Stimulated activated CD8-positive, alpha-beta memory T cell treated with anti-CD3 and anti-CD28 coated beads, Interleukin-4, amount 100 ng/mL, for 1 hour (primary cell): ENCODE measurements at places on chromosomes 2 and 18.

DNA sequence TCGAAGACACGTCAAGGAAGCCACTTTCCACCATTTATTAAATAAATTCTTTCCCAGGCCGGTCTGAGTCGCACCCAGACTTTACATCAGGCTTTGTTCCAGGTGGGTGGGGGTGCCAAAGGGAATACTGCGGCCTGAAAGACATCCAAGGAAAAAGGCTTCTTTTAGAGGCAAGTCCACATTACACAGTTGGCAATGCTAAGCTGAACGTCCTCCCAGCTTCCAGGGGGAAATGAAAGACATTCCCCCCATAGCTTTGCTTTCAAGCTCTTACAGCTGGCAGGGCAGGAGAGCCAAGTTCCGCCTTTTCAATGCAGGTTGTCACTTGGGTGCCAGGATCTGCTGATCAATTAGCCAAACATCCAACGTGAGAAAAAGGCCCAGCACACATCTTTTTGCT is 36.5 kb upstream of the PTPN4 start:
- no peak for DNase-seq

- DNase-seq, result no peak
Observed at GRCh38 chr2:73582364-73582763, 59.9 kb downstream of the NAT8 start.

DNA sequence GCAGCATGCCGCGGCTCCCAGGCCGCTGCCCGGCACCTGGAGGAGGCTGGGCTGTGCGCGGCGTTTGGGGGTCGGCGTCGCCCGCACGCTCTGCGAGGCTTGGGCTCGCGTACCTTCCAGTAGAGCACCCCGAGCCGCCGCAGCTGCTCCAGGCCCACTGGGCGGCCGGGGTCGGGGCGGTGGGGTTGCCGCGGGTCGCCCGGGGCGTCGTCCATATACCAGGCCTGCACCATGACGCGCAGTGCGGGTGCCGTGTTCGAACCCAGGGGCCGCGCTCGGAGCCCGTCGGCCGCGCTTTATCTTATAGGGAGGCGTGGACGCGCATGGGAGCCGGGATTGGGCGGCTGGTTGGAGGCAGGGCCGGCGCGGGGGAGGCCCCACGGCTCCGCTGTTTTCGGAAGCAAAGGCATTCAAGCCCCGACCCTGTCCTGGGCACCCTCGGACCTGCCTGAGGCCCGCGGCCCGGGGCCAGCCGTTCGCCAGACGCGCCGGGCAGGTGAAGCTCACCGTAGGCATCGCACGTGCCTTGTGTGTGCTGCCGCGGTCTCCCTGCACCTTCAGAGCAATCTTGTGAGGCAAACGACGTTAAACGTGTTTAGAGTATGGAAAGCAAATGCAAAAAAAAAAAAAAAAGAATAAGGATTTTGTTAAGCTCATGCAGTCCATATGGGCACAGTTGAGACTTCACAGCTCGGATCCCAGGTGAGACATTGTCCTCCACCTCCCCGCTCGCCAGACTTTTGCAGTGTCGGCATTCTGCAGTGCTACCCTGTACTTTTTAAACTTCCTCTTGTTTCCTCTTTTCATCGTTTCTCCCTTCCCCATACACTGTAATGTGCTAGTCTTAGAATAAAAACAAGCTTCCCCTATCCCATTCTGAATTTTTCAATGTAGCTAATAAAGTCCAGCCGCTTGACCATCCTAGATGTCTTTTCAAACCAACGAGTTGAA is at the start of gene ADI1:
ADI1 (minus strand) TSS at position 277 of the 951 bp plus-strand sequence; CDS start at position 233, 44 bp downstream.
- peak; percentile 49 for DNase-seq

DNA sequence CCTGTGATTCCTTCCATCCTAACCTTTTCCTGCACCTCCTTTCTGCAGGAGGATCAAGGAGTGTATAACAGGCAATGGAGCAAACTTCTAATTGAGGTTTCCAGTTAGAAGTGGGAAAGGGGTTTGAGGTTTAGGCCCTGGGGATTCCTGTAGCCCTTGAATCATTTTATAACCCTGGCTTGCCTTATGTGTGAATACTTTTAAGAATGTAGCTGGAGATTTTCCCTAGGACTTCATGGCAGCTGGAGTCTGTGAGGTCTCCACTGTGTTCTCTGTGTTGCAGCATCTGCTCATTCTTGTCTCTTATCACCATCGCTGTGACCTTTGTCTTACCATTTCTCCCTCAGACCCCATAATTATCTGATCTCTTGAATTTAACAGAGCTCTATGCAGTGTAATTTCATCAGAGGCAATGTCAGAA is 370.2 kb upstream of the SLC14A2 start:
- DNase-seq, result no peak

DNA sequence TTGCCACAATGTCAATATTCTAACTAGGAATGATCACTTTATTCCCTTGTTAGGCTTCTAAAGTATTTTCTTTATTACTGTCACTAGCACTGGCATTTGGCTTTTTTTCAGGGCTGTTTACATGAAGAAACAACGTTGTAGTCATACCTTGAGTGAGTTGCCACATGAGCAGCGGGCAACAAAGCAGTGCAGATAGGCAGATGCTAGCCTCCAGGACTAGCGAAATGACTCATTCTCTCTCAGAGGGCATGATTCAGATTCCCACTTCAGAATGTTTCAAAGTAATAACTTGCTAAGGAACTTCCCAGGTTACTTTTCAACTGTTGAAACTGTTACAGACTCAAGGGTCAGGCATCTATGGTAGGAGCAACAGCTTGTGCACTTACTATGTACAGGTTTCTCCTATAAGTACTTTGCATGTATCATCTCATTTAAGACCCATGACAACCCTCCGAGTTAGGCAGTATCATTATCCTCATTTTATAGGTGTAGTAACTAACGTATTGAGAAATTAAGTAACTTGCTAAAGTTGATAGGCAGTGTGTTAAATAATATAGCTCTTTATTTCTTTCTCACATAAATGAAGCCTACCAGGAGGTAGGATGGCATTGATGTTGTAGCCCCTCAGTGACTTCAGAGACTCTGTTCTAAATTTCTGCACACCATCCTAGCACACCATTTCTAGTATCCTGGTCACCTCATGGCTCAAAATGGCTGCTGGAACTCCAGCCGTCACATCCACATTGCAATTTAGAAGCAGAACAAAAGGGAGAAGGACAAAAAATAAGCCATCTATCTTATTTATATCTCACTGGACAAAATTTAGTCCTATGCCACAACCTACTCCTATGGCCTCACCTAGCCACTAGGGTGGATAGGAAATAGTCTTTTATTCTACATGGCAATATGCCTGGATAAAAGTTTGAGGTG is 83.3 kb downstream of the ICOS start:
- no peak for DNase-seq

- no peak for DNase-seq
Observed at GRCh38 chr18:33020877-33021276, 248.1 kb upstream of the KLHL14 start.

DNA sequence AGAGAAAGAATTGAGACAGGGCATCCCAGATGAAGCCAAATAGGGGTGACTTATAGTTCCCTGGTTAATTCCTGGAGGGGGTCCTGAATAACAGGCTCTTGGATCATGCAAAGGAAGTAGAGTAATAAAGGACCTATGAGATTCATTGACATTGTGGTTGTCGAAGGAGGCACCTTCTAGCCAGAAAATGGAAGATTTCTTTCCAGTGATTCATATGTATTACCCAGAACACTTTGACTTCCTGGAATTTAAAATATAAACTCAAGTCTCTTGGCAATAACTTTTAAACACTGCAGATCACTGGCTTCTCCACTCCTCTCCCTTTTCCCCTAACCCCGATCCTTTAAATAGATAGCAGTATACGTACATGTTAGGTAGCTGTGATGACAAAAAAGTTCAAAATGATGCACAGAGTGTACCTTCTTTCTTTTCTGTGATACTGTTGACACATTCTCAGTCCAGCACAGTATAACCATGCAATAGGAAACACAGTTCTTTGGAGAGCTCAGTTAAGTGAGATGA is 211.8 kb downstream of the LTBP1 start:
- DNase-seq, result no peak

DNA sequence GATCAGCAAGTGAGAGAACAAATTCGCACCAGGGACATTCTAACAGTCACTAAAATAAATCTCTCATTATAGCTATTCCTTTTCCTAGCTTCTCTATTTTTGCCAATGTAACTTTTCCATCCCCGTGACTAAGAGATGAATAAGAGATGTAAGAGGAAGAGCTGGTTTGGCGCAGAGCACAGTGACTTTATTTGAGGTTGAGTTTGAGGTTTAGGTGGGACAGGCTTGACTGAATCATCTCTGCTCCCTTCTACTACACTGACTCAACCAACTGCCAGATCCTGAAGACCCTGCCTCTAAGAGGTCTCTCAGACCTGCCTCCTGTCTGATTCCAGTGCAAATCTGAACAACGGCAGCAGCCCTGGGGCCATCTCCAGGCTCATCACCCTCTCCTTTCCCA is 28.0 kb downstream of the RFX8 start:
- no peak for DNase-seq

DNA sequence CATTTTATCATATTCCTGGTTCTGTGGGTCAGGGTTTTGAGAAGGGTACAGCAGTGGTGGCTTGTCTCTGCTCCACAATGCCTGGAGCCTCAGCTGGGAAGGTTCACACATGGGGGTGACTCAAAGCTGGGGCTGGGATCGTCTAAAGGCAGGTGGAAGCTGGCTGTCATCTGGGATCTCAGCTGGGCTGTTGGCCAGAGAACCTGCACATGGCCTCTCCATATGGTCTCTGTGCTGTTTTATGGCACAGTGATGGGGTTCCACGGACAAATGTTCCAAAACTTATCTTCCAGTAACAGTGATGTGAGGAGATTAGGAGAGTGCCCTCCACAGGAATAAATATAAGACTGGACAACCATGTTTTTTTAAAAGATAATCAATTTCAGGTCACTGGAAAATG is 191.4 kb downstream of the SS18 start:
- no peak for DNase-seq

DNA sequence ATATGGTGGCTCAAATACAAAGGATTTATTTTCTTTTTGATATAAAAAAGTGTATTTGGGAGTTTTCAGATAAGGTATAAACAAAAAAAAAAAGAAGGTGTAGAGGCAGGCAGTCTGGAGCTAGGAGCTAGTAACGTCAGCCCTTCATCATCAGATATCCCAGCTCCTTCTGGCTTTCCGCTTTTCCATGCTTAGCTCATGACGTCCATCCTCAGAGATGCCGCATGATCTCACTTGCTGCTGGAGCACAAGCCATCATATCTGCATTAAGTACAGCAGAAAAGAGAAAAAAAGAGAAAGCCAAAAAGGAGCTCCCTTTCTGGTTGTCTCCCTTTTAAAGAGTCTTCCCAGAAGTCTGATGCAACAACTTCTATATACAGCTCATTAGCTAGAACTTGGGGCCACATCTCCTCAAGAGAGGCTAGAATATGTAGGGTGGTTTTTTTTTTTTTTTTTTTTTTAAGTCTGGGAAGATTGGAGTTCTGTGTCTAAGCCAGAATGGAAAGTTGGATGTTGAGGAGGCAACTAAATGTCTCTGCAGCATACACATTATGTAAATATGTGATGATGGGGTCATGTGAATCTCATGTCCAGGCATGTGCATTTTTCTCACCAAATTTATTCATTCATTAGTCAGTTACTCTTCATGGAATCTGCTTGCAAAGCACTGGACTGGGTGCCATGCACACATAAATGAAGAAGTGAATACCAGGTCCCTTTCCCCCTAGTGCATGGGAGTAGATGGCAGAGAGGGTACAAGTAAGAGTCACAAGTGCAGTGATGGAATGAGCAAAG is 52.3 kb downstream of the DDX1 start:
- no peak for DNase-seq

- DNase-seq, result no peak
Observed at GRCh38 chr2:174617120-174617519, 19.5 kb upstream of the WIPF1 start.

DNA sequence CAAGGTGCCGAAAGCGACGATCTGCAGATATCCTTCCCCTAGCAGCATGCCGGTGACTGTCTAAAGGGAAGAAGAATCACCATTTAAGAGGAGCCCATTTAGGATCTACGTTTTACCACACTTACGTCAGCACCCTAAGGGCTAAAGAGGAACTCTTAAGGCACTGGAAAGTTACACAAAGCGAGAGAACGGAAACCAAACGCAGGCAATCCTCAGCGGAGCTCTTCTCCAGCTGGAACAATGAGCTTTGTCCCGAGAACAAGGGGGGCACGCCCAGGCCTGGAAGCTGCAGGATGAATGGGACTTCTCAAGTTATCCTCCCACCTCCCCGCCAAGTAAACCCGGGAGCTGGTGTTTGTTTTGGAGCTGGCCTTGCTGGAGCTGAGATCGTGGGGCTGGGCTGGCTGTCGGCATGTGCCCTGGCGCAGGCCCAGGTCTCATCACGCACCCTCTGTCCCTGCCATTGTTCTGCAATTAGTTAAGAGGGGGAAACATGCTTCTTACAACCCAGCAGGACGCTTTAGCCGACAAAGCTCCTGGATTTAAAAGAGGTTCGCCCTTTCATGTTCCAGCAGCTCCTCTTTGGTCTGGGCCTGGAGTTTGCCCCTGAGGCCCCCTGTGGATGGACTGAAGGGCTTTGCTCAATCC is 36.4 kb downstream of the PXDN start:
- DNase-seq, result no peak

DNA sequence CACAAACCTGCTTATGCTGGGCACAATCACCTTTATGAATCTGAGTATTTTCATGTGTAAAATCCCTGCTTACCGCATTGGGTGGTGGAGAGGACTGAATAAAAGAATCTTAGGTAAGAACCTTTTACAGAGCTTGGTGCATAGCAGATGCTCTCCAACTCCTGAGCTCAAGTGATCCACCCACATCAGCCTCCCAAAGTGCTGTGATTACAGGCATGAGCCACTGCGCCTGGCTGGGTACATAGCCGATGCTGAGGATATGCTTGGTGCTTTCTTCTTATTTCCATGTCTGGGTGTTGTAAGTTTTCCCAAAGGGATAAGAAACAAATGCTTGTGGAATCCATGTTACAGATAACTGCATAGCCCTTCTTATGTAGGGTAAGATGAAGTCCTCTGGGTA is 244.3 kb upstream of the PXDN start:
- no peak for DNase-seq

GRCh38 chr2:177254433-177255226 is 9.9 kb downstream of the NFE2L2 start:
- no peak for DNase-seq

GRCh38 chr2:18282026-18282425 is 278.4 kb downstream of the RDH14 start:
- DNase-seq, result no peak

DNA sequence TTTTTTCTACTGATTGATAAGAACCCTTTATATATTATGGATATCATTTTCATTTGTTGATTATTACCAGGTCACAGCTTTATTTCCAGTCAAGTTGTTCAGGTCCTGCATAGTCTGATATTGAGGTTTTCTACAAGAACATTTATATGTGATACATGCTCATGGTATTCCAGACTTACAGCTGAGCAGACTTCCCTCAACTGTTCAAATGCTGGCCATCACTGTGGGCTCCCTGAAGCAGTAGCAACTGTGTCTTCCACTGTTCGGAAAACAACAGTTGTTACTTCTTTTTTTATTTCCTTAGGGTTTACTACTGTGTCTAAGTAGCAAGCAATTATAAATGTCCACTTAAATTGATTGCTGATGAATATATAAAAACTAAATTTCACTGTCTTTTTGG is 79.5 kb downstream of the DGKD start:
- DNase-seq, result no peak

GRCh38 chr2:70104231-70105111 is 17.2 kb downstream of the PCBP1 start:
- DNase-seq, result no peak
